Adipocyte (in vitro differentiated cells): ENCODE measurements at places on chromosomes 1 and 21.

DNA sequence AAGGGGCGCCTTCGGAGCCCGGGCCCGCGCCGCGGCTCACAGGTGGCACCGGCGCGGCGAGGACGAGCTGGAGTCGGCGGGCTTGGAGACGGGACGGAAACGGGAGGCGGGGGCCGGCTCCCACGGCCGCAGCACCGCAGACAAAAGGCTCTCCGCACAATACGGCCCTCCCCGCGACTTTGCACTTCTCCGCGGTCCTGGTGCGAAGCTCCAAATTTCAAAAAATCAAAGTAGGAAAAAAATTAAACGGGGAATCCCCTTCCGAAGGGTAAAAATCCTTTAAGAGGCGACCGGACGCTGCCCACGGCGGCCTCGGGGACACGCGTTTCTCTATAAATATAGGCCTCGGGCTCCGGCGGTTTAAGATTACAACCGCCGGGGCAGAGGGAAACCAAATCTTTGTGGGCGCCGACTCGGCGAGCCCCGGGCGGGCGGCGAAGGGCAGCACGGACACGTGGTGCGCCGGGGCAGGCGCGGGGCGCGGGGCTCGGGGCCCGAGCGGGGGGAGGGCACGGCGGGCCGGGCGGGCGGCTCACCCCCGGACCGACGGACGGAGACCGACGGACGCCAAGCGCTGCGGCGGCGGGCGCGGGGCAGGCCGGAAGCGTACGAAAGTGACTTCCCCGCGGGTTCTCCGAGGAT lies 453 bp downstream of the PABPC4 start:
- DNase-seq, result peak; percentile 75

DNA sequence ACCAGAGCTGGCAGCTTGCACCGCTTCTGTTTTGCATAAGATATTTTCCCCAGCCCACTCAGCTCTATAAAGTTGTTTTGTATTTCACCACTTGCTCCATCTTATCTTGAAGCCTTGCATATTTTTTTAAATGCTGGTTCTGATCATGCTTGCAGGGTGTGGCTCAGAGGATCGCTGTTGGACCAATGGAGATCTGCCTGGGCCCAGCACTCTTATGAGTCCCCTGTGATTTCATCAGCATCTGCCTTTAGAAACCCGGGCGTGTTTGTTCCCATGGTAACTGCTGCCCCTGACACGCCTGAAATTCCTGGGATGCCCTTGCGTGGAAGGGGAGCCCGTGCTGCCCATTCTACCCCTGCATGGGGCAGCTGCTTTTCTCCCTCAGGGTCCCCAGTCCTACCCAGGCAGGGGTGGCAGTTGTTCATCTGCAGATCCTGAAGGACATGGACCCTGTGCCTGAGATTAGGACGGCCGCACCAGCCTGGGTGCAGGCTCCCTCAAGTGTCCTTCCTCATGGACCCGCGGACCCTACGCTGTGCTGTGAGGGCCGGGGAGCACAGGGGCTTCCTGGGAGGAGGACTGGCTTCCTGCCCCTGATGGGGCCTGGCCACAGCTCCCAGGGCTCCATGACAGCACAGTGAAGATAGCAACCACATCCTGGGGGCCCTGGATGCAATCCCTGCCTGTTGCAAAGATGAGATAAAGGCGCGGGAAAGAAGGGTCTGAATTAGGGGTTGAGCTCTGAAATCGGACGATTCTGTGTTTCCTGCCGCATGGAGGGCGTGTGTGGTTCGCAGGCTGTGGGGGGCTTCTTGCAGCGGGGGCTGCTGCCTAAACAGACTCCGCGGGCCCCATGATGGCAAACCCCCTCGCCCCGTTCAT lies 226.5 kb downstream of the SDCCAG8 start:
- DNase-seq, result peak; percentile 57

- DNase-seq, result peak; percentile 77
These were observed 13.8 kb upstream of the AK2 start for GRCh38 chr1:33050221-33051076.

- DNase-seq, result no peak
These were observed 345 bp downstream of the FTCD start for GRCh38 chr21:46154955-46155513.

- DNase-seq, result peak; percentile 81
These were observed at the start of gene VANGL2 for GRCh38 chr1:160400223-160400645. VANGL2 (plus strand) TSS chr1:160400564; CDS start chr1:160415838, 15,274 bp downstream.

GRCh38 chr1:197837911-197838310 lies 62.6 kb upstream of the DENND1B start:
- no peak for DNase-seq

- no peak for DNase-seq
These were observed 427.2 kb upstream of the VAMP3 start for GRCh38 chr1:7343882-7344281.
